ENCODE measurements at places on chromosomes 6 and 20.

- peak; percentile 64 for DNase-seq
Measured at GRCh38 chr6:19210849-19211590, 626.1 kb upstream of the ID4 start.

DNA sequence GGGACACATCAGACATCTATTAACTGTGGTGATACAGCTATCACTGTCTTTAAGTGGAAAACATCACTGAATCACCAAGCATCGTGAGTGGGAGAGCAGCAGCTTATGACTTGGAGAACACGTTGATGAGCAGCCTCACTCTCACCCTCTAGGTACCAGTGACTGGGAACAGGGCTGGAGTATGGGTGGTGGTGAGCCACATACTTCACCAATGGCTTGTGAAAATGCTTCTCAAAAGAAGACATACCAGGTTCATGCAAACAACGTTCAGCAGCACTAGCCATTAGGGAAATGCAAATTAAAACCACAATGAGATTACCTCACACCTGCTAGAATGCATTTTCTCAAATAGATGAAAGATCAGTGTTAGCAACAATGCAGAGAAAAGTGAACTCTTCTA is 25.3 kb downstream of the SNX5 start:
- DNase-seq = no peak

- no peak for DNase-seq
Measured at GRCh38 chr6:156953479-156954146, 176.4 kb downstream of the ARID1B start.

DNA sequence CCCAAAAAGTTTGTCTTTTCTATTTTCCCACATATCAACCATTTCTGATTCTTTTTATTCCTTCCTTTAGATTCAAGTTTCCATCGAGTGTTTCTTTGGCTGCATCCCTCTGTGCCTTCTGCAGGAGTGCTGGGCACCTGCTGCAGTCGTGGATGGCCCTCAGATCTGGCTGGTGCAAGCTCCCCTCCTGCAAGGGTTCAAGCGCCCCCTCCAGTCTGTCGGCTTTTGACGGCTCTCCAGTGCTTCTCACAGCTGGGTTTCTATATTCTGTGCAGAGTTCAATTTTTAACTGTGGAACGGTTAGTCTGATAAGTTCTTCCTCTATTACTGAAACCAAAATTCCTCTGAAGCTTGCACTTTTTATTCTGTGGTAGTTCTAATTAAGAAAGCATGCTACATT is 132.1 kb downstream of the HUS1B start:
- no peak for DNase-seq

GRCh38 chr6:13548500-13549210 is 25.7 kb upstream of the SIRT5 start:
- DNase-seq = no peak
